ENCODE measurements at places on chromosomes 2 and 18. TPM values are rescaled to one million over a fixed set of nuclear protein-coding genes. Genes with fewer than 3 reads are reported as not detected.

Gene RAB1A
- total RNA-seq = 75.4 TPM

Gene REG3G
- total RNA-seq = not detected

Gene MROH2A
- not detected for total RNA-seq

Gene RFX8
- not detected for total RNA-seq

Gene DNER
- not detected for total RNA-seq

Gene IL37
- not detected for total RNA-seq

Gene FAM228B
- 9.6 TPM for total RNA-seq

Gene THAP4
- 55.6 TPM for total RNA-seq
